Stimulated activated CD4-positive, alpha-beta T cell treated with anti-CD3 and anti-CD28 coated beads, Interleukin-1b, Interleukin-23, amount 100 ng/mL, for 24 hours (primary cell): ENCODE measurements at places on chromosomes 3 and 15.
A peak's percentile ranks its signal among the peaks of the same experiment; 100 is the strongest.

DNA sequence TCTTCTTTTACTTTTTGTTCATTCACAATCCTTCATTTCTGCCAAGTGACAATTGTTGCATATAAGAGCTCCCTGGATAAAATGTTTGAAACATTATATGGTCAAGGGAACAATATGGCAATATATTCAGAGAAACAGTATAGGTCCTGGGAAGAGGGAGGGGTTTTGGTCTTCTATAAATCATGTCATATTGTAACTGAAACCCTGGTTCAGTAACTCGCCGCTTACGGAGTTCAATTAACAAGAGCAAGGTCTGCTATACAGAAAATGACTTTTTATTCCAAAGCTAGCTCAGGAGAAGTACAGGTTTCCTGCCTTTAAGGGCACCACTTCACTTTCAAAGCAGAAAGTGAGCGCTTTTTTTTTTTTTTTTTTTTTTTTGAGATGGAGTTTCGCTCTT lies 522.1 kb upstream of the TGFBR2 start:
- DNase-seq = no peak

GRCh38 chr3:169764312-169764881 lies 463 bp downstream of the TERC start:
- DNase-seq = peak; percentile 50

- no peak for DNase-seq
Measured at GRCh38 chr3:61578667-61579367, 17.4 kb downstream of the PTPRG start.

- no peak for DNase-seq
Measured at GRCh38 chr3:42698911-42699230, 3.7 kb downstream of the HHATL start.

DNA sequence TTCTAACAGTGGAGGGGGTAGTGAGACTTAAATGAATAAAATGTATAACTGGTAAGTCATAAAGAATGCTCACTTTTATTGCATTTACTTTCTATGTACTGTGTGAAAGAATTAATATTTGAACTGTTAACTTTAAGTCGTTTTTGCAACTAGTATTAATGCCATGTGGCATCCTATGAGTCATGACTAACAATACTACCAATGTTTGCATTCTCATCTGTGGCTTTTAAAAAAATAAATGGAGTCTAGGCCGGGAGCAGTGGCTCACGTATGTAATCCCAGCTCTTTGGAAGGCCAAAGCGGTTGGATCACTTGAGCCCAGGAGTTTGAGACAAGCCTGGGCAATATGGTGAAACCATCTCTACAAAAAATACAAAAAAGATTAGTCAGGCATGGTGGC lies 5.2 kb downstream of the C3orf49 start:
- DNase-seq = no peak

- DNase-seq = peak; percentile 46
Measured at GRCh38 chr3:181709537-181710279, 2.0 kb upstream of the SOX2 start.

GRCh38 chr3:10449436-10449835 lies 56.0 kb downstream of the ATP2B2 start:
- DNase-seq = no peak

DNA sequence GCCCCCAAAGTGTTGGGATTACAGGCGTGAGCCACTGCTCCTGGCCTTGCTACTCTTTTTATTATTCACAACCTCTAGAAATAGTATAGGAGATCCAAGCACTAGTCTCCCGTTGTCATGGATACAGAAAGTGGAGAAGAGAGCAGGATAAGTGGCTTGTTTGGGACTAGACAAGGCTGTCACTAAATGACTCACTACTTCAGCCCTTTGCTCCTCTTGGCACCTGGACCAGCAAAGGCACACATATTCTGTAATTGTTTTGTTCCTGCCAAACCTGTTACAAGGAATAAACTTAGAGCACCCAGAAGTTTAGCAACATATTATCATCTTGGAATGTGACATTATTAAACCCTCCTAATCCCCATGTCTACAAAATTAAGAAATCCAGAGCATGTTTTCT lies 427.2 kb upstream of the THBS1 start:
- DNase-seq = no peak
